ENCODE measurements at places on chromosomes 1 and 21. TPM values are rescaled to one million over a fixed set of nuclear protein-coding genes. Genes with fewer than 3 reads are reported as not detected.

The ETNK2 gene
- total RNA-seq: not detected

The TMEM53 gene
- total RNA-seq: 40.8 TPM

GRCh38 chr1:47031059-47031458 lies 7.6 kb downstream of the CYP4X1 start:
- DNase-seq: no peak

- DNase-seq: no peak
Measured at GRCh38 chr1:227342075-227342829, 24.0 kb upstream of the CDC42BPA start.

- no peak for DNase-seq
Measured at GRCh38 chr1:175297291-175297690, 104.7 kb upstream of the KIAA0040 start.

GRCh38 chr1:234970731-234971476 lies 157.7 kb downstream of the TOMM20 start:
- DNase-seq: peak; percentile 67

GRCh38 chr1:112722601-112723510 lies 7.7 kb upstream of the PPM1J start:
- no peak for DNase-seq

GRCh38 chr21:41152147-41152546 lies 15.8 kb upstream of the BACE2 start:
- no peak for DNase-seq

DNA sequence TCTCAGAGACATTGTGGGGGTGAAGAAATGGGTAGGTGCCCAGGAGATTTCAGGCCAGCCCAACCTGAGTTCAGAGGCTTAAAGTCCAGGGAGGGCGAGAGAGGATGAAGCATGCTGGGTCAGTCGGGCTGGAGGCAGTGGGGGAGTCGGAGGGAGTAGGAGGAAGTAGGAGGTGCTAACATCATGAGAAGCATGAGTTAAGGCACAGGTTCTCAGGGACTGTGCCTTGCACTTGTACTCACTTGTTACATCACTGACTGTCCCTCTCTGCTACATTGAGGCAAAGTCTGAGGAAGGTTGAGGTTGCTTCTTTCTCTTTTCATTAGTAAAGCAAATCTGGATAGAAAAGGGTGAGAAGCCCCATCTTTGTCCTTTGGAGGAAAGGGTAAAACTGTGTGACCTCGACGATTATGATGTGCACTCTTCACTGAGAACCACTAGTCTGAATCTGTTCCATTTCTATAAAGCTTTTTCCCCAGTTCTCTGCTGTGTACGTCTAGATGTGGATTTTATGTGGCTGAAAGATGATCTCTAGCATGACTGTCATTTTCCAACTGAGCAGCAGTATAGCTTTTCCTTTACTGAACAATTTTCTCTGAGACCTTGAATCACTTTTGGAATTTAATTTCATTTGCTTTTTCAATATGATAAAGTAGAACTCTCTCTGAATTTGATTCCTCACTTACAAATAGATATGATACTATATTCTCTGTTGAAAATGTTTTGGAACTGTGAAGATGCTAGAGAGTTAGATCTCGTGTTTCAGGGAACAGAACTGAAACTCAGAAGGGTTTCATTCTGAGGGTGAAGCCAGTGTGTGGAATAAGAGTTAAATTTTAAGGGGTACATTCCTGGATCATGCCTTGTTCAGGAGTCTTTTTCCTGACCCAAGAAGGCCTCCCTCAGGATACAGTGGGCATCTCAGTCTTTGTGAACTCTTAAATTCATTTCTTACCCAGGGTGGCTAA lies 94.6 kb downstream of the FGGY start:
- no peak for DNase-seq

- no peak for DNase-seq
Measured at GRCh38 chr1:5526385-5526750, 465.9 kb downstream of the NPHP4 start.

Data from transverse colon (tissue), 4 donors.